ENCODE measurements at places on chromosomes 11 and 22.

GRCh38 chr11:70755410-70756158 is 357.3 kb downstream of the CTTN start:
- DNase-seq, result peak; percentile 41

GRCh38 chr11:47552056-47552565 is 821 bp downstream of the CELF1 start:
- peak; percentile 25 for DNase-seq

- no peak for DNase-seq
Measured at GRCh38 chr11:122815900-122816299, 22.4 kb upstream of the CRTAM start.

GRCh38 chr11:94402355-94402754 is 1.1 kb upstream of the GPR83 start:
- no peak for DNase-seq

DNA sequence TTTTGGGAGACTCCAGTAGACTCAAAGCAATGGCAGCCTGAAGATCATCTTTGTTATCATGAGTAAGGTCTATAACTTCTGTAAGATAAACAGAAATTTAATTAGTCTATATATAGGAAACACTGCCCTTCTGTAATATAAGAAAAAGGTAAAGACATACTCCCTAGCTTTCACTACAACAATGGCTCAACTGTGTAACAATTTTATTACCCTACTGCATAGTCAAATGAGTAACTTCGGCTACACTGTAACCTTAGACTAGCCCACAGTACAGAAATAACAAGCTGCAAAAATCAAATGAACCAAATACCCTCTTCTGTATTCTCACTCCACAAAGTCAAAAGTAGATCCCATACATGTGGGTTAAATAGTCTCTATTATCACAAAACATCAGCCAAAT is 33.7 kb downstream of the USP28 start:
- no peak for DNase-seq
